Breast epithelium (tissue), 4 donors: ENCODE measurements at places on chromosomes 5 and 9. TPM values are rescaled to one million over a fixed set of nuclear protein-coding genes. Genes with fewer than 3 reads are reported as not detected.

Gene ECM2
- total RNA-seq = 92.2 TPM

Gene GFI1B
- not detected for total RNA-seq

Gene GNA14
- total RNA-seq = 2.0 TPM

Gene GKAP1
- 17.3 TPM for total RNA-seq

Gene DPYSL3
- total RNA-seq = 34.7 TPM

Gene C8G
- not detected for total RNA-seq

Gene PTGDS
- 46.7 TPM for total RNA-seq

Gene LTC4S
- 8.8 TPM for total RNA-seq

Gene CBY3
- total RNA-seq = not detected

Gene SLC6A7
- not detected for total RNA-seq

Gene SEMA5A
- 3.0 TPM for total RNA-seq

Gene IRF1
- total RNA-seq = 27.8 TPM

Gene SUSD3
- total RNA-seq = 52.4 TPM

Gene SAXO1
- 0.29 TPM for total RNA-seq

Gene SLC6A18
- not detected for total RNA-seq

Gene DDX4
- not detected for total RNA-seq

Gene ACOT12
- not detected for total RNA-seq

Gene UAP1L1
- total RNA-seq = 6.9 TPM

Gene FAT2
- total RNA-seq = 0.16 TPM

Gene C5orf34
- total RNA-seq = 12.9 TPM

Gene ITK
- 3.4 TPM for total RNA-seq

Gene IL7R
- total RNA-seq = 16.7 TPM

Gene ANKRD34B
- not detected for total RNA-seq

Gene ATOX1
- 138 TPM for total RNA-seq

Gene AK8
- total RNA-seq = 2.6 TPM

Gene ENG
- 50.8 TPM for total RNA-seq

Gene TMOD1
- 13.9 TPM for total RNA-seq

Gene BAAT
- total RNA-seq = 0.16 TPM

Gene SOWAHA
- total RNA-seq = 3.2 TPM

Gene C9orf153
- 0.66 TPM for total RNA-seq

Gene PCDHB7
- total RNA-seq = 3.4 TPM

Gene LMNB1
- 5.2 TPM for total RNA-seq

Gene SVEP1
- 158 TPM for total RNA-seq

Gene WDR38
- total RNA-seq = 0.33 TPM

Gene NFIL3
- 87.2 TPM for total RNA-seq

Gene DAB2
- total RNA-seq = 240 TPM

Gene TMEM252
- not detected for total RNA-seq

Gene SERF1B
- 41.9 TPM for total RNA-seq

Gene CCDC192
- not detected for total RNA-seq

Gene RFESD
- 3.4 TPM for total RNA-seq

Gene PCDHB16
- 6.3 TPM for total RNA-seq

Gene PCDHGA12
- total RNA-seq = 12.0 TPM

Gene ARL14EPL
- not detected for total RNA-seq

Gene ADGRD2
- 2.6 TPM for total RNA-seq

Gene PCDH12
- 3.5 TPM for total RNA-seq

Gene INSL6
- not detected for total RNA-seq

Gene PCDHGA2
- total RNA-seq = 8.6 TPM

Gene MEIKIN
- not detected for total RNA-seq

Gene CDC20B
- not detected for total RNA-seq

Gene OR1J2
- total RNA-seq = not detected

Gene GPRIN1
- 1.2 TPM for total RNA-seq

Gene GALNT12
- total RNA-seq = 6.6 TPM

Gene SCGB3A2
- total RNA-seq = not detected

Gene CCDC180
- total RNA-seq = 5.4 TPM

Gene TUSC1
- total RNA-seq = 22.6 TPM

Gene CFAP77
- not detected for total RNA-seq
